ENCODE measurements at places on chromosomes 5 and 9. TPM values are rescaled to one million over a fixed set of nuclear protein-coding genes. Genes with fewer than 3 reads are reported as not detected.

GRCh38 chr9:93369686-93370085 is 81.8 kb upstream of the FAM120A start:
- no peak for DNase-seq

The PKD2L2 gene
- polyA plus RNA-seq, result not detected

The EGFLAM gene
- polyA plus RNA-seq, result not detected

The ACOT12 gene
- not detected for polyA plus RNA-seq

DNA sequence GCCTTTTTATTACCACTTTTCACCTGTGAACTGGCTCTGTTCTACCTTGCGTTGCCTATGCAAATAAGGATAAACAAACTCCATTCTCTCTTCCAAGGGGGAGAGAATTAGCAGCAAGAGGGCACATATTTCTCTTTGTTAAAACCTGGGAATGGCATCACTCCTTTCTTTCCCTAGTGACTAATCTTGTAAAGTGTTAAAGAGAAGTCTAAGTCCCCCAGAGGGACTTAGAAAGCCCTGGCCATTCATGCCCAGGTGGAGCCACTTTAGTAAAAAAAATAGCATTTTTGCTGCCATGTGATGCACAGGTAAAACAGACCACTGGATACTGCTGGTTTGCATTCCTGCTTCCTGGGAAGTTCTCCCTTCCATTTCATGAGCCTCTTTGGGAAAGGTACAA is 148.4 kb downstream of the MAN2A1 start:
- DNase-seq, result no peak

The NEURL1B gene
- polyA plus RNA-seq, result 2.1 TPM

DNA sequence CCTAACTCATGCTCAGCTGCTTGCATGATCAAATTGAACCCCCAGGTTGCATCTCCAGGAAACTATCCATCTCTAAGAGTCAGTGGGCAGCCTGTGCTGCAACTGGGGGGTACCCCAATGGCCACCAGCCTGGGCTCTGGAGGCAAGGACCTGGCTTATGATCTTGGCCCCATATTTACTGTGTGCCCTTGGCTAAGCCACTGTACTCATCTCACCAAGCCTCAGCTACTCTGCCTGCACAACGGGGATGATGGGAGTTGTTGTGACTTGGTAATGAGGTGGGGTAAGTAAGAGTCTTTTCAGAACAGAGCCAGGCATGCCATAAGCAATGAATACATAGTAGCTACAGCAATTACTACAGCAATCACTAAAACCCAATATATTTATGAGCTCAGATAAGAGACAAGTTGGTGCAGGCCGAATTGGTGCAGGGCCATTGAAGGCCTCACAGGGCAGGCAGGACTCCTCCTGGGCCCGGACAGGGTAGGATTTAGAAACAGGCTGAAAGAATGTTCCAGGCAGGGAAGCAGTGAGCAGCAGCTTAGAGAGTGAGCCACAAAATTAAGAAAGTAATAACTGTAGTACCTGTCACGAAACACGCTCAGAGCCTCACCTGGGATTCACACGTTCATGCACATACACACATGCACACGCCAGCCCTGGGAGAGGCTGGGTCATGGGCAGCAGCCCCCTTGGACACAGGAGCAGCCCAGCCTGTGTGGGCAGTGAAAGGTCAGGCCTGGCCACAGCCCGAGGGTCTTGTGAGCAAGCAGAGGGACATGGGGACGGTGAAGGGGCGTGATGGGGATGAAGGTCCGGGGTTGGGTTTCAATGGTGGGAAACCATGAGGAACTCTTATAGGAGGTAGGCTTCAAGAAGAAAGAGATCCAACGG is 74.1 kb downstream of the PAX5 start:
- no peak for DNase-seq

- no peak for DNase-seq
These were observed 288.4 kb downstream of the CAAP1 start for GRCh38 chr9:26604076-26604662.

The SLC45A2 gene
- polyA plus RNA-seq, result not detected

The KDM3B gene
- 35.4 TPM for polyA plus RNA-seq

DNA sequence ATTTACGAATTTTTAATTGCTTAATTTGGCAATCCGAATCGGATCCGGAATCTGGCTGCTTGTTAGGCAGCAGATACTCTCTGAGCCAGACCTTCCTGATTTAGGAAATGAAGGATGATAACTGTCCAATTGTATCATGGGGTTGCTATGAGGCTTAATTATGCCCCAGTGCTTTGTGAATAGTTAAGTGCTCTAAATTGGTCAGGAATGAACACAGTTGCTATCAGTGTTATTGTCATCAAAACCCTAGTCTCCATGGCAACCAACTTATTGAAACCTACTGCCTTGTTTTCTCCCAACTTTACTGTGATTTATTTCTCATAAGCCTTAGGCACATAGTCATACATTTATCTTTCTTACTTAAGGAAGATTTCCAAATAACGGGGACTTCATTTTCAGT is 47.9 kb downstream of the MAMDC2 start:
- no peak for DNase-seq
